HT1080 (cell line): ENCODE measurements at places on chromosomes 11 and 22. TPM values are rescaled to one million over a fixed set of nuclear protein-coding genes. Genes with fewer than 3 reads are reported as not detected.

The TBX10 gene
- not detected in 2 replicates for total RNA-seq

The MEI1 gene
- 1.4 and 2.4 TPM in 2 replicates for total RNA-seq

The AASDHPPT gene
- 83.9 and 87.4 TPM in 2 replicates for total RNA-seq

The TEX54 gene
- total RNA-seq = 0.66 TPM in 1 of 2 replicates, not detected in the other

The C11orf16 gene
- total RNA-seq = not detected in 2 replicates

The PRR33 gene
- total RNA-seq = not detected in 2 replicates

The TRMU gene
- 68.0 and 72.1 TPM in 2 replicates for total RNA-seq

The PPP1R14B gene
- 614 and 695 TPM in 2 replicates for total RNA-seq

The CARD16 gene
- 3.3 and 4.5 TPM in 2 replicates for total RNA-seq

The SCGB2A2 gene
- not detected in 2 replicates for total RNA-seq

The TRPC6 gene
- 0.10 and 0.11 TPM in 2 replicates for total RNA-seq

The CPSF7 gene
- total RNA-seq = 33.4 and 48.1 TPM in 2 replicates

The RTN4RL2 gene
- 5.6 and 11.3 TPM in 2 replicates for total RNA-seq

The KCNJ1 gene
- total RNA-seq = not detected in 2 replicates

The RIC3 gene
- total RNA-seq = not detected in 2 replicates

The GDPD4 gene
- total RNA-seq = not detected in 2 replicates

The KDELR3 gene
- total RNA-seq = 9.1 and 11.8 TPM in 2 replicates

The MYBPC3 gene
- total RNA-seq = not detected in 2 replicates

The TREH gene
- not detected in 2 replicates for total RNA-seq

The SERPIND1 gene
- 0.37 and 0.80 TPM in 2 replicates for total RNA-seq

The SLC15A3 gene
- 0.10 and 0.32 TPM in 2 replicates for total RNA-seq

The OR4D5 gene
- total RNA-seq = not detected in 2 replicates

The TMEM132A gene
- 63.3 and 69.4 TPM in 2 replicates for total RNA-seq

The GLYAT gene
- not detected in 2 replicates for total RNA-seq

The VWCE gene
- total RNA-seq = 0.17 and 0.23 TPM in 2 replicates

The NTM gene
- 46.5 and 65.7 TPM in 2 replicates for total RNA-seq

The OR52E8 gene
- total RNA-seq = not detected in 2 replicates

The HOATZ gene
- total RNA-seq = not detected in 2 replicates

The LINC01488 gene
- total RNA-seq = not detected in 2 replicates

The TSKU gene
- 21.9 and 33.8 TPM in 2 replicates for total RNA-seq

The DKK3 gene
- total RNA-seq = 41.5 and 48.0 TPM in 2 replicates

The TMA7B gene
- total RNA-seq = not detected in 2 replicates

The KCNJ11 gene
- 0.33 and 0.82 TPM in 2 replicates for total RNA-seq

The EHF gene
- 0.27 TPM in 1 of 2 replicates, not detected in the other for total RNA-seq

The APOL4 gene
- total RNA-seq = not detected in 2 replicates

The PANX2 gene
- total RNA-seq = 1.4 and 1.6 TPM in 2 replicates

The OR8I2 gene
- not detected in 2 replicates for total RNA-seq

The CCDC73 gene
- 0.03 TPM in 1 of 2 replicates, not detected in the other for total RNA-seq

The PYGM gene
- total RNA-seq = 0.02 TPM in 1 of 2 replicates, not detected in the other

The DDIAS gene
- total RNA-seq = 19.3 and 24.6 TPM in 2 replicates

The SMC1B gene
- not detected in 2 replicates for total RNA-seq

The FRMD8 gene
- total RNA-seq = 26.4 and 32.1 TPM in 2 replicates

The NFAM1 gene
- total RNA-seq = not detected in 2 replicates

The APOBEC3C gene
- total RNA-seq = 4.3 and 7.1 TPM in 2 replicates
